T-helper 1 cell (primary cell): ENCODE measurements at places on chromosomes 11 and 22.

- DNase-seq = no peak
These were observed 7.2 kb upstream of the TRABD start for GRCh38 chr22:50178471-50178864.

GRCh38 chr22:36546932-36547331, 18.0 kb upstream of the EIF3D start:
- no peak for DNase-seq

- DNase-seq = no peak
These were observed 6.0 kb upstream of the YWHAH start for GRCh38 chr22:31938296-31938695.

DNA sequence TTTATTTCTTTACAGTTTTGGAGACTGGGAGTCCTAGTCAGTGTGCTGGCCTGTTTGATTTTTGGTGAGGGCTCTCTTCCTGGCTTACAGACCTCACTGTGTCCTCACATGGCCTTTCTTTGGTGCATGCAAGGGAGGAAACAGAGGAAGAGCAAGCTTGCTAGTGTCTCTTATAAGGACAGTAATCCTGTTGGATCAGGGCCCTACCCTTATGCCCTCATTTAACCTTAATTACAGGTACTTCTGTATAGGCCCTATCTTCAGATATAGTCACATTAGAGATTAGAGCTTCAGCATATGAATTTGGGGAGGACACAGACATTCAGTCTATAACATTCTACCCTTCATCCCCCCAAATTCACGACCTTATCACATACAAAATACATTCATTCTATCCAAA, 14.3 kb downstream of the ZC3H7B start:
- no peak for DNase-seq

DNA sequence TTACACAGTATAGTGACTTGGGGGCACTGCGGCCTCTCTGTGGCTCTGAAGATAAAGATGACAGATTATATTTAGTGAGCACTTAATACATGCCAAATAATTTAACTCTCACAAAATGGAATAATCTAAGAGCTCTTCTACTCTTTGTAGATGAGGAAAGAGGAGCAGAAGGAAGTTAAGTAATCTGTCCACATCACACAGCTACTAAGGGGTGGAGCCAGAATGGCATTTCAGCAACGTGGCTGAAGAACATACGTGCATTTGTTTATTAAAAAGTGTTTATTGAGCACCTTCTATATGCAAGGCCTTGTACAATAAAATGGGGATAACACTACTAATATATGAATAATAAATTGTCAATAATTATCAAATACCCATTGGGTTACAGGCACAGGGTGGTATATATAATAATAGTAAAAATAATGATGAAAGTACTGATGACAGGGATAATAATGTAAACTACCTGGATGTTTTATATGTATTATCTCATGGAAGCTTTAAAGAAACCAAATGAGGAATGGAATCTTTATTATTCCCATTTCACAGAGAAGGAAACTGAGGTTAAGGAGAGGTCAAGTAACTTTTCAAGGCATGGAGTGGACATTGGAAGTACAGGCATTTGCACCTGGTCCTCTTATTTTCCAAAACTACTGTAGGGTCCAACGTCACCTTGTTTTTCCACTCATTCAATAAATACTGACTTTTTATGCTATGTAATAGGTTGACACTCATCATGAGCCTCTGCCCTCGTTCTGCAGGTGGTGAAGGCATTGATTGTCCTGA, 38.0 kb upstream of the IL17RA start:
- no peak for DNase-seq

- DNase-seq = no peak
These were observed 4.7 kb downstream of the OR5AP2 start for GRCh38 chr11:56637500-56637899.

DNA sequence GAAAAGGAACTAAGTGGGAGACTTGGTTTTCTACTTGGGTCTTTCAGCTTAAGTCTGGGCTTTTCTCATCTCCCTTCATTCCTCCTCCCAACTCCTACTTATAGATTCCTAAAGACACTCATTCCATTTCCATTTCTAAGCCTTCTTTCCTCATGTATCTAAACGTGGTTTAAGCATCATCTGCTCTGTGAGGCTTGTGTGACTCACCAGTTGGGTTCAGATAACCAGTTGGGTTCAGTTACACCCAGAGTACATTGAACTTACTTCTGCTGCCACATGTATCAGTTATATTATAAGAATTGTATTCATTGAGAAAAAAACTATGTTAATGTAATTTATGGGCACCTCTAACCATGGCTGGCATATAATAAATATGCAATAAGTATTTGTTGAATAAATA, 831.2 kb upstream of the CCDC90B start:
- no peak for DNase-seq

DNA sequence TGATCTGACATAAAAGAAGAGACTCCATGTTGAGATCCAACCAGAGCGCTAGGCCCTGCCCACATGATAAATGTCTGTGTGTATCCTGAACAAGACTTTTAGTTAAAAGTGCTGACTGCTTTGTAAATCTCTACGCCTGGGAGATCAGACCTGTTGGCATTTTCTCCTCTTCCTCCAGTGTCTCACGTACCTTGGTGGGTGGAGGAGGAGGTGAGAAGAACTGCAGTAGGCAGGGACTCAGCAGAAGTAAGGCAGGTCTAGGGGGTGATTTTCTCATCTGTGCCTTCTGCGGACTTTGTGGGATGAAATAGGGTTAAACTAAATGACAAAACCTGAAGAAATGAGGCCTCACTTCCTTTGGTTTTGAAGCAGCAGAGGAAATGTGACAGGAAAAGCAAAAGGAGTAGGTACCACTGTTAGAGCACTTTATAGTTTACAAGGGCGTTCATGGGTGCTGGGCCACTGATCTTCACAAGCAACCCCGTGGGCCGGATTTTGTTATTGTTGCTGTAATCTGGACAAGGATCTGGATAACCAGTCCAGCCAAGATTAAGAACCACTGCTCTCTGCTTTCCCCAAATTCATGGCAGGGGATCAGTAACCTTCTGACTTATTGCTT, 36.7 kb upstream of the PLET1 start:
- DNase-seq = peak; percentile 74

- DNase-seq = no peak
These were observed 21.4 kb upstream of the CRTAM start for GRCh38 chr11:122816761-122817520.

GRCh38 chr22:30167734-30168133, 78.8 kb downstream of the LIF start:
- no peak for DNase-seq

DNA sequence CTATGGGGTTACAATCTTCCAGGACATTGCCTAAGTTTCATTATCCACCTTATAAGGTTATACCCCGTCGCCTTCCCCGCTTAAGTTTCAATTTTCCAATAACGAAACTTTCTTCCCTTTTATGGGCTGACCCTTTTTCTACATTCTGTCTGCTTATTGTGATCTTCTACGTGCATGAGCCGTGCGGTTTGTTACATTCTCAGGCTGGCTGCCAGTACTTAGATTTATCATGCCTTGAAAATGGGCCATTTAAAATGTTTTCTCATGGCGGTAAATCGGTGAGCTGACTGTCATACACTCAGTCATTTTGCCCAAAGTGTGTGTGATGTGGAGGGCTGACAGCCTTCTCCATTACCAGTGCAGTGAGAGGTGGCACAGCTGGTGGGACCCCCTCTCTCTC, 23.3 kb downstream of the DGCR6L start:
- no peak for DNase-seq

DNA sequence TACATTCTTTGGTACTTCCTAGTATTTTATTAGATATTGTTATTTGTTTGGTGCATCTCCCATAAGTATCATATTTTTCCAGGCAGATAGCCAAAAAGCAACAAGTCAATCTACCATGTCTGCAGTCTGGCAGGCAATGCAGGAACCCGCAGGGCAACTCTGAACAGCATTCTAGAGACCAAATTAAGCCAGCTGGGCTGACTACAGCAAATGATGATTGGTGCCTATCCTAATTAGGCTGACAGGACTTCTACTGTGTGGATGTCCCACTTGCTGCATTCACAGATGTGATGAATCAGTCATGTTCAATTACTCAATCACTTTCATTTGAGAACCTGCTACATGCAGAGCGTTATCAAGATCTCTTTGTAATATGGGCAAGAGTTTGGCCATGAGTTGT, 40.3 kb upstream of the AMOTL1 start:
- DNase-seq = no peak

- DNase-seq = no peak
These were observed 5.8 kb upstream of the TAGLN start for GRCh38 chr11:117193130-117194020.

GRCh38 chr11:119794756-119795155, 65.8 kb upstream of the NECTIN1 start:
- no peak for DNase-seq

DNA sequence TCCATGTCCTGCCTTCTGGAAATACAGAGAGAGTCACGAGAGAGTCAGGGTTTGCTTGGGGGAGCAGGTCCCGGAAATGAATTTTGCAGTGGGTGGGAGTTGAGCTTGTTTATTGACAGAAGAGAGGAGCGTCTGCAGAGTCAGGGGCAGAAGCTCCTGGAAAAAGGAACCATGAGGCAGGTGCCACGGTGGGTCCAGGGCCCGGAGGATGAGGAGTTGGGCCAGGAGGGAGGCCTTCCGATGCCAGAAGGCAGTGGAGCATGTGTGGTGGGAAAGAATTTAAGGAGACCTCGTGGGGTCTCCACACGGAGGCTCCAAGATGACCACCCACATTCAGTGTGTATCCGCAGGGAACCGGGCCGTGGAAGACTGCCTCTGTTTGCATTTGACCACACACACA, 461.2 kb downstream of the BRD1 start:
- no peak for DNase-seq

GRCh38 chr22:32082331-32082730, 39.3 kb downstream of the SLC5A1 start:
- no peak for DNase-seq

DNA sequence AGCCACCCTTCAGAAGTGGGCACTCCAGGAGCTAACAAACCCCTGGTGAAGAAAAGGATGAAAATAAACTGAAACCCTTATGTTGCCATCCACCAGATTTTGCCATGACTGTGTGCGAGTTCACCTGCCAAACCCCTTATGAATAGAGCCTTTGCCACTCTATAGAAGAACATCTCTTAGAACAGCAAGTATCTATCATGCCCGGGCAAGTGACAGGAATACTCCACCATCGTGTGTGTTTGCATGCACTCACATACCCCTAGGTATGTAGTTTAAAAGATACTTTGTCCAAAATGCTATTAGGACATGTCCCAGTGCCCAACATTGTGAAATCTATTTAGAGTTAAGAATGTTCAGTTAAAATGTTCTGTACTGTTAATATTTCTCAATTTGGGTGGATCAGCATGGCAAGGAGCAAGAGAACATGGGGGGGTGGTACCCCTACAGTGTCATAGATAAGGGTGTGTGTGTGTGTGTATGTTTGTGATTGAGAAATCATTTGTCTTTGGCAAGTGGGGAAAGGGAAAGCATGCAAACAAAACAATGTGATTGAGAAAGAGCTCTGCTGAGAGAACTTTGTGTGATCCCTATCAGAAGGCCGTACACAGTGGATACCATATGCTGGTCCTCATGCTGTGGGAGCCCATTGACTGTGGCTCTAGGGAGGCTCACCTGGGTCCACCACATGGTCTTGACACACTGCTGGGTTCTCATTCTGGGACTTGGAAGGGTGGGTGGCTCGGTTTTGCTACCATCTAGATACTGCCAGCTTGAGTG, 94.9 kb downstream of the ZBTB16 start:
- DNase-seq = no peak

DNA sequence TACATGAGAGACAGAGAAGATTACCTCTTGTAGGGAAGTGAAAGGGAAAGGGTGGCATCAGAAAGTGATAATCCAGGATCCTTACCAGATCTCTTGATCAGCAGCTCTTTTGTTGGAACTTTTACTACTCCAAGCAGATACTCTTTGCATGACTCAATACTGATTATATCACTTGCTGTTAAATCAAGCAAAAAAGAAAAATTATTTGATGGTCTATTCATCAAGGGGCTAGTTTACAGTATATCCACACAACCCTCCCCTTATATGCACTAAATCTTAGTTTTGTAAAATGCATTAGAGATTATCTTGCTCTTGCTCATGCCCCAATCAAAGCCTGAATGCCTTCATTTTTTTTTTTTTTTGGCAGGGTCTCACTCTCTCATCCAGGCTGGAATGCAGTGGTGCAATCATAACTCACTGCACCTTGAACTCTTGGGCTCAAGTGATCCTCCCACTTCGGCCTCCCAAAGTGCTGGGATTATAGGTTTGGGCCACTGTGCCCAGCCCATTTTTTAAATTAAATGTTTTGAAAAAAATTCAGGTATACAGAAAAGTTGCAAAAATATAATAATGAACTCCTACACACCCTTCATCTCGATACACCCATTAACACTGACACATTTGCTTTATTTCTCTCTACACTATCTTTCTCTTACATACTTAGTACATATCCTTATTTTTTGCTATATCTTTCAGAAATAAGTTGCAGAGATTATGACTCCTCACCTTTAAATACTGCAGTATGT, 76.1 kb upstream of the UCP3 start:
- DNase-seq = no peak

- DNase-seq = no peak
These were observed 8.9 kb upstream of the PELI3 start for GRCh38 chr11:66457826-66458225.

DNA sequence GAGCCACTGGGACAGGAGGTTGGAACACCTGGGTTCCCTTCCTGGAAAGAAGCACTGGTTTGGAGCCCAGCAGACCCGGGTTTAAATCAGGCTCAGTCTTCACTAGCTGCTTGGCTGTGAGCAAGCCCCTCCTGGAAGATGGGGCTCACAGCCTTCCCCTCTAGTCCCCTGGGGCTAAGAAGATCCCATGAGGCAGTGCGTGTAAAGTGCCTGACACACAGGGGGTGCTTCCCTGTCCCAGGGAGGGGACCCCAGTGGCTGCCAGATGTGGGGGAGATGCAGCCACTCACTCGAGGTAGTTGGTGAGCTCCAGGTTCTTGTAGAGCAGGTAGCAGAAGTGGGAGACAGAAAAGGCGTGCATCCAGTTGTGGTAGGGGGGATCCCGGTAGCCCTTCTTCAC, 93.2 kb downstream of the PDE2A start:
- DNase-seq = no peak

GRCh38 chr22:33919391-33920196, 682 bp downstream of the LARGE1 start:
- DNase-seq = no peak

- no peak for DNase-seq
These were observed 508.2 kb downstream of the METTL15 start for GRCh38 chr11:28616160-28616965.

GRCh38 chr11:729492-730074, 17.7 kb upstream of the TALDO1 start:
- DNase-seq = no peak

DNA sequence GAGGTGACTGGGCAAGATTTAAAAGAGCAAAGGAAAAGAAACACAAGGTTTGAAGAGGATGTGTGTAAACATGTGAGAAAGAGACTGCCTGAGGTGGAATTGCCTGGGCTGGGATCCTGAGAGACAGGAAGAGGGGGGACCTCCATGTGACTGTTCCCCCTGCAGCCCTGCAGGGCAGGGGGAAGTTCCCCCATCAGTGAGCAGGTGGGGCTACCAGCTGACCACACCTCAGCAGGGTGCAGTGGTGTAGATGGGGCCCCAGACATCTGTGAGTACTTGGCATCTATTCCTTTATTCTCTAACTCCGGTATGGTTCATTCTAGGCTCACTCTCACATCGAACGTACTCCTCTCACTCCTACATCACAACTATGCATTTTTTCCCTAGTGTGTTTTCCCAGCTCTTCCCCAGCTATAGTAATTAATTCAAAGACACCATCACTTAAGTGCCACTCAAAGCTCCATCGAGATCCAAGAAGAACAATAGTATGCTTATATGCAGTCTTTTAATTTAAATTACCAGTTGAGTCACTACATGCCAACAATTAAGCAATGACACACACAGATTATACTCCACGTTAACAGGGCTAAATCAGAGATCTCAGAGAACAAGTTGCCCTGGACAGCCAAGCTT, 42.7 kb downstream of the LGR4 start:
- no peak for DNase-seq
